ENCODE measurements at places on chromosomes 2 and 18.

- no peak for DNase-seq
Measured at GRCh38 chr2:15053542-15053941, 421.0 kb downstream of the LRATD1 start.

- DNase-seq, result no peak
Measured at GRCh38 chr2:185787227-185788145, 48.9 kb downstream of the FSIP2 start.

GRCh38 chr18:508835-509234 is 8.3 kb upstream of the COLEC12 start:
- DNase-seq, result no peak

- DNase-seq, result no peak
Measured at GRCh38 chr2:157825885-157826284, 50.2 kb downstream of the ACVR1 start.

- DNase-seq, result no peak
Measured at GRCh38 chr2:121210691-121211090, 74.3 kb downstream of the TFCP2L1 start.

DNA sequence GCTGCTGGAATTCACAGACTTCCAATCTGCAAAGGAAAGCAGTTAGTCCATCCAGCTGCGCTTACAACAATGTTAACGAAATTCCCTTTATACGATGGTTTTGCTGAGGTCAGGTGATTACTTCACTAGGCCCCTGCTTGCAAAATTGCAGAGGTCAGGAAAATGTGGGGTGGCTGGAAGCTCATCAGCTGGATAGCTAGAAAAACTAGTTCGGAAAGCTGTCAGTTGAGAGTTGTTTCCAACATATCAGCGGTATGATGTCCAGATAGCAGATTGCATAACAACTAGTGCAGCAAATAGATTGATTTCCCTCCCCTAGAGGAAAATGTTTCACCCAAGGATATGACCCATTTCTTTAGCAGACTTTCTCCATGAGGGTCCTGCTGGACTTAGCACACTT is 2021.1 kb upstream of the CELF4 start:
- DNase-seq, result no peak

All from stimulated activated CD4-positive, alpha-beta T cell treated with anti-CD3 and anti-CD28 coated beads, TNF-alpha, amount 100 ng/mL, for 48 hours (primary cell).